ENCODE measurements at places on chromosomes 5 and 9.

GRCh38 chr5:22319798-22320197, 533.3 kb downstream of the CDH12 start:
- no peak for DNase-seq

DNA sequence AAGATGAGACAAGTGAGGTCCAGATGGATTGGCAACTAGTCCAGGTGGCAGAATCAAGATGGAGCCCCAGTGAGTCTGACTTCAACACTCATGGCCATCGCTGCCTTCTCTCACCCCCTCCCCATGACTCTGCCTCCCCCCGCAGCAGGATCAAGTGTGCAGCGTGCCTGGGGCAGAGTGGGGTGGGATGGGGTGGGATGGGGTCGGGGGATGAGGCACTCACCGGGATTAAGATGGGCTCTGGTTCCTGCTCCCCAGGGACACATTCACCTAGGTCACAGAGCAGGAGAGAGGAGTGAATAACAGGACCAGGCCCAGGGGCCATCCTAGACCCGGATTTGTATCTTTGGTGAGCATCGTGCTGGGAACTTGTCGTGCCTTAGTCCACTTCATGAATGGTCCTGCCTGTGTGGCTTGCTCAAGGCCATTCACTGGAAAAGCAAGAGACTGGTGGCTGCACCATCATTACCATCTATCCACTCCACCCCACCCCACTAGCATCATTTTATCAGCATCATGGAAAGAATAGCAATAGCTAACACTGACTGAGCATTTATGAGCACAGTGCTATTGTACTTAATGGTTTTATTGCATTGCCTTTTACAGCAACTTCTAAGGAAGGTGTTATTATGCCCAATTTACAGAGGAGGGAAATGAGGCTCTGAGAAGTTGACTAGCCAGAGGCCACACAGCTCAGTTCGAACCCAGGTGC, 8.5 kb downstream of the AMBP start:
- DNase-seq, result no peak

DNA sequence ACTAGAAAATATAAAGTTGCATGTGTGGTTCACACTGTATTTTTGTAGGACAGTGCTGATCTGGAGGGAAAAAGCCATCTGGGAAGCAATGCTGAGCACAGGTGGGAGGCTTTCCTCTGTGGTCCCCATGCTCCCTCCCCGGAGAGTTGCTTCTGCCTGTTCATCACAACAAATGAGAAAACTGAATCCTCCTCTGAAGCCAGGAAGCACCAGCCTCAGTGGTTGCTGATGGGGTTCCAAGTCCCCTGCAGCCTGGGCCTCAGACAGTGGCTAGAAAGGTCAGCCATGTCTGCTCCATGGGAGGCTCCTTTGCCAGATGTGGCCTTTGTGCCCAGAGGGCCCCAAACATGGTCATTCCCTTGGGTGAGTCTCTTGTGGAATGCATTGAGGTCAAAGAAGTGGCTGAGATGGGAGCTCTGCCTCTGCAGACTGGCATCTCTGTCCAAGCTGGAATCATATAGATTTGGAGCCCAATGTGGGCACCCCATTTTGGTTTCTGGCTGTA, 77.6 kb downstream of the C5orf15 start:
- DNase-seq, result no peak

GRCh38 chr9:3027210-3027609, 183.3 kb upstream of the PUM3 start:
- no peak for DNase-seq

DNA sequence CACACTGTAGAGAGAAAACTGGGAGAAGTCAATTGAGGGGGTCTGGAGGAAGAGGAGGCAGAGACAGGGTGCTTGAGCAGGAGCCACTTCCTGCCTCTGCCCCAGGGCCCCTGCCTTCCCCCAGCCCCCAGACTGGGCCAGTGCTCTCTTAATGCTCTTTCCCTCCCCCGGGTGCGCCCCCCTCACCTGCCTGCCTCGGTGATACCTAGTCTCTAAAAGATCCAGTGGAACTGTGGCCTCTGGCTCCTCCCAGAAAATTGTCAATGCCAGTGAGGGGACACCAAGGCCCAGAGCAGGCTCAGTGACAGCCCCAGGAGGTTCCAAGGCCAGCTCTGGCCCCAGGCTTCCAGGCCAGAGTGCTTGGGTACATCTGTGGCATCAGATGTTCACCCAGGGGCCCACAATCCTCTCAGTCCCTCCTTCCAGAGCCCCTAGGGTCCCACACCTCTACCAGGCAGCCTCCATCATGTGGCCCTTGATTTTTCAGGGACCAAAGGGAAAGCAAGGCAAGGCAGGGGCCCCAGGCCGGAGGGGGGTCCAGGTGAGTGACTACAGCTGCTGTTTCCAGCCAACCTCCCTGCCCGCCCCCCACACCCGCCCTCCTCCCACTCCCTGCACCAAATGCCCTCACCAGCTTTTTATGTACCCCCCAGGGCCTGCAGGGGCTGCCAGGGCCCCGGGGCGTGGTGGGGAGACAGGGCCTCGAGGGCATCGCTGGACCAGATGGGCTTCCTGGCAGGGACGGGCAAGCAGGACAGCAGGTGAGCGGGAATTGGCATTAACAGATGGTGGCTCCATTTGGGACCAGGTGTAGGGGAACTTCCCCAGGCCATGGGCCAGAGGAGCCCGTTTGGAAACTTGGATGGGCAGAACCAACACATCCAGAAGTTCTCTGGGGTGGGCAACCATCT, 33.1 kb upstream of the ORM1 start:
- no peak for DNase-seq

GRCh38 chr5:15592728-15593127, 92.7 kb downstream of the FBXL7 start:
- no peak for DNase-seq

- no peak for DNase-seq
These were observed 1.8 kb downstream of the GZMA start for GRCh38 chr5:55104036-55104772.

DNA sequence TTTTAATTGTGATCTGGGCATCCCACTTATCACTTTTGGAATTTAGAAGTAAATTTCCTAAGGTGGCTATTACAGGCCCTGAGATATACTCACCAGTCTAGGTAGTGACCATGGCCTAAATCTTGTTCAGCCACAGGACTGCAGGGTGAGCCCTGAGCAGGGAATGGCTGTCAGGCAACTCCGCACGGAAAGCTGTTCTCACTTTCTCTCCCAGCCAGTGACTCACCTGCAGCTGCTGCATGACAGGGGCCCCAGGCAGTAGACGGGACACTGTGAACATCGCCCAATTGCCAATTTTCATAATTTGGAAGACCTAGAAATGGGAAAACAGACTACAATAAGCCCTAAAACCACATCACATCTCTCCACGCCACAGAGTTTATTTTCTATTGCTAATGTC, 69.6 kb upstream of the TAF1L start:
- DNase-seq, result no peak

GRCh38 chr5:32909207-32909606, 198.1 kb downstream of the NPR3 start:
- no peak for DNase-seq

GRCh38 chr5:55993013-55993412, 1.8 kb downstream of the IL6ST start:
- no peak for DNase-seq

GRCh38 chr5:80781356-80781755, 126.6 kb upstream of the DHFR start:
- DNase-seq, result no peak

DNA sequence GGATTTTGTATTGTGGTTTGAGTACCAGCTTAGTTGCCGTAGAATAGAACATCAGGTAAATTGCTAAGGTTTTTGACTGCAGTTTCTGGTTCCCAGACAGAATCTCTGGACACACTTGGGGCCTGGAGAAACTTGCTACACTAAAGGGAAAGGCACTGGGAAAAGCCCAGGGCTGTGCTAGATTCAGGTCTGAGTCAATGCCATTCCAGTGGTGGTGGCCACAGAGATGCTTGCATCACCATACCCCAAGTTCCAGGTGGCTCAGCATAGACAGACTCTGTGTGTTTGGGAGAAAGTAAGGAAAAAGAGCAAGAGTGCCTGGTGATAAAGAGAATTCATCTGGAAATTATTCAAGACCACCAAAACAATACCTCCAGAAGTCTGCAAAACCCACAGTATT, 120.6 kb downstream of the HMHB1 start:
- DNase-seq, result no peak

DNA sequence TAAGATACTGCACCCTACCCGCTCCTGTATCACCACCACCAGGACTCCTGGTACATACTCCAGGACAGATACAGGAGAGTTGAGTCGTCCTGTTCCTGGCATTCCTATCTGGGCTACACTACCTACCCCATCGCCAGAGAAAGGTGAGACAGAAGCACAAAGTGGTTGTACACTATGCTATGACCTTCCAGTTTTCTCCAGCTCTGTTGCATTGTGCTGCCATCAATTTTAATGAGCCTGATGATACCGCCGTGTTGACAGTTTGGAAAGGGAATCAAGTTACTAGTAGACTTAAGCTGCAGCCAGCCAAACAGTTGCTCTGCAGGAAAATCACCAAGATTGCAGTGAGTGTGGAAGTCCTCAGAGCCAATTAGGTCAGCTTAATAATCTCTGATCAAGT, 35.2 kb downstream of the ANP32B start:
- no peak for DNase-seq

GRCh38 chr9:17699615-17700330, 120.9 kb downstream of the SH3GL2 start:
- no peak for DNase-seq

- no peak for DNase-seq
These were observed 123.1 kb downstream of the CRB2 start for GRCh38 chr9:123478967-123479602.

- no peak for DNase-seq
These were observed 603 bp downstream of the PPIP5K2 start for GRCh38 chr5:103120607-103121200.

Measured in activated CD4-positive, CD25-positive, alpha-beta regulatory T cell (primary cell).